ENCODE measurements at places on chromosomes 16 and 17. TPM values are rescaled to one million over a fixed set of nuclear protein-coding genes. Genes with fewer than 3 reads are reported as not detected.

GRCh38 chr16:63323055-63323454, 1286.8 kb upstream of the CDH8 start:
- no peaks in the 10 kb centered on the region for H3K36me3 ChIP-seq
- H3K27ac ChIP-seq, result no peak overlapping the region
- DNase-seq, result no peak
- no peak overlapping the region for H3K4me3 ChIP-seq
- H3K4me1 ChIP-seq, result no peaks in the 10 kb centered on the region

Gene PKD1
- 62.3 TPM for polyA plus RNA-seq

GRCh38 chr17:73980517-73980916, 223.0 kb upstream of the RPL38 start:
- DNase-seq, result no peak
- H3K27me3 ChIP-seq, result no peaks in the 10 kb centered on the region
- no peak overlapping the region for H3K27ac ChIP-seq
- no peaks in the 10 kb centered on the region for H3K36me3 ChIP-seq
- no peaks in the 10 kb centered on the region for H3K4me1 ChIP-seq
- no peak overlapping the region for H3K4me3 ChIP-seq

DNA sequence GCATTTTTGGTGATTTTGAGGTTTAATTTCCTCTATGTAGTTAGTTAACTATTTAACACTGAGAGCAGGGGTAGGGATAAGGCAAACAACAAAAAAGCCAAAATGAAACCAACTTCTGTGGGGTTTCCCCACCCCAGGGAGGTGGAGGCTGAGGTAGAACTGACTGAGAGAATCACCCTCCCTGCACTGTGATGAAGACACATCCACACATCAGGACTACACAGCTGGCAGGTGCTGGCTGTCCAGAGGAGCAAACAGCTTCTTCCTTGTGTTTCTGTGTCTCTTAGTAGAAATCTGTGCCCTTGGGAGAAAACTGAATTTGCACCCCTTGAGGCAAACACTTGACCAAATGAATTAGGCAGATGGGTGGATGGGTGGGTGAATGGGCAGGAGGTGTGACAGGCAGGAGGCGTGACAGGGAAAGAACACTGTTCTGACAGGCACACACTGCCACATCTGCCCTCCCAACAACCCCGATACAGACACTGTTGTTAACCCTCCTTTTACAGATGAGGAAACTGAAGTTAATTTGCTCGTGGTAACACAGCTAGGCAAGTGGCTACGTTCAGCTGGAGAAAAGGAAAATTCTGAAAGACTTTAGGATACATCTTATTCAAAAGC, 62.9 kb upstream of the AMZ2 start:
- DNase-seq, result no peak
- no peak overlapping the region for H3K4me3 ChIP-seq
- H3K27me3 ChIP-seq, result peaks cover 3% of the 10 kb centered on the region

GRCh38 chr17:73118951-73119391, 26.5 kb upstream of the SLC39A11 start:
- DNase-seq, result no peak
- no peak overlapping the region for H3K4me3 ChIP-seq
- no peaks in the 10 kb centered on the region for H3K36me3 ChIP-seq
- no peaks in the 10 kb centered on the region for H3K27me3 ChIP-seq

Gene GGA3
- 41.6 TPM for polyA plus RNA-seq

- H3K4me3 ChIP-seq, result peak within 1 kb of the TSS; percentile 71
- H3K27me3 ChIP-seq, result no peaks in the 10 kb centered on the region
- peak; percentile 93 for DNase-seq
- H3K4me1 ChIP-seq, result peaks cover 9% of the 10 kb centered on the region
- H3K27ac ChIP-seq, result peak within 1 kb of the TSS; percentile 57
Measured at GRCh38 chr16:4416200-4417032, at the start of gene CORO7. Gene CORO7, minus strand, starts transcription at chr16:4416596. Its CDS starts 78 bp downstream, at chr16:4416518.

- H3K4me1 ChIP-seq, result peaks cover 11% of the 10 kb centered on the region
- no peak for DNase-seq
- H3K27me3 ChIP-seq, result no peaks in the 10 kb centered on the region
- H3K27ac ChIP-seq, result no peak overlapping the region
Measured at GRCh38 chr17:54972406-54973138, 4.0 kb downstream of the STXBP4 start.

Data from endothelial cell of umbilical vein (primary cell).